Activated effector memory CD4-positive, alpha-beta T cell treated with Interleukin-2 at 50 U/mL for 16 hours (primary cell): ENCODE measurements at places on chromosomes 6 and 20.

- no peak for DNase-seq
These were observed 61.4 kb downstream of the PHF20 start for GRCh38 chr20:35833241-35833640.

DNA sequence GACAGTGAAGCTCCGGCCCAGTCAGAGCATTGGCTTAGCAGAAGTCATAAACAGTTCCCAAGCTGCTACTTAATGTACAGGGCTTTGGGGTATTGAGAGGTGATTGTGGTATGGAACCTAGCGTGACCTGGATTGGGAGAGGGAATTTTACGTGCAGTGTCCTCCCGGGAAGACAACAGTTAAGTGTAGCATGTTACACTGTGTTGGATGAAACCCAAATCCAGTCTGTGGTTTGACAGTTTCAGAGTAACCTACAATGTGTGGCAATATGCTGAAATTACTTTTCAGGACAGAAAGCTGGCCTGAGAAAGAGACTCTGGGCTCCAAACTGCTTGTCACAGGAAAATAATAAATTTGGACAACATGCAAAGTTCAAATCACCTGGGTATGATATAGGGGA, 28.1 kb upstream of the RALGAPA2 start:
- DNase-seq, result no peak

DNA sequence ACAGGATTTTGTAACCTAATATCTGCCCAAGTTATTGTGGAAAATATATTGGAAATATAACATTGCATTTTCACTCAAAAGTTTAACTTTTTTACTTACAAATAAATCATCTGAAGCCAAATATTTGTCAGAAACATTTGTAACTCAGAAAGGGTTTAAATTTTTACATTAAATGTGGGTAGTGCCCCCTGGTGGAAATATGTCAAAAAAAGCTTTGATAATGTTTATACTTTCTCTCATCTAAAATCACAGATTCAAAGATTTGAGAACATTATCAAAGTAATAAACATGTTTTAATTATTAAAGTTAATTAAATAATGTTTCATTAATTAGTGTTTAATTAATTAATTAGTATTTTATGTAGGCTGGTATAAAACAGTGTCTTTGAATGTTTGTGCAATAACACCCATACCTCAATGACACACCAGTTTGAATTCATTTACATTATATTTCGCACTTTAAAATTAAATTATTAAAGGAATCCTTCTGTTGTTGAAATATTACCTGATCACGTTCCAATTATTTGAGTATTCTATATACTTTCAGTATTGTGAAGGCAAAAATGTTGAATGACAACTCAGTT, 320.1 kb upstream of the FKBP1C start:
- no peak for DNase-seq

DNA sequence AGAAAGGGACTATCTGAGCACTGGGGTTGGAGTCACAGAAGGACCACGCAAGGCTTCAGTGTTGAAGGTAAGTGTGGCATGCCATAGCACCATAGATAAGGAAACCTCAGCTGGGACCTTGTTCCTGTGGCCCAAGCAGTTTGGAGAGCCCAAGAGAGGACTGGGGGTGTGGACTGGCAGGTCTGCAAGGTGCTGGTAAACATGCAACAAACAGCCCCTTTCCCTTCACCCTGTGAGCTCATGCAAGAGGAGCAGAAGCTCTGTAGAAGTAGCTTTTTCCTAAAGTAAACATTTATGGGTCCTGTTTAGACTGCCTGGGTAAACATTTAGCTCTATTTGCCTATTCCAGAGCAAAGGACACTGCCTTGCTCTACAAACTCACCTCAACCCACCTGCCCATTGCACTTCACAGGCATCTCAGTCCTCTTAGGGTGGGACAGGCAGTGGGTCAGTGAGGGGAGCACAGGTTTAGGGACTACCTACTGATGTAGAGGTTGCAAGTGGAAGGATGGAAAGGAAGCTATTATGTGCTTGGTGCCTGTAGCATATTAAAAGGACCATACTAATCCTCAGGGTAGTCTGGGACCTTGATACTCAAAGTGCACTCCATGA, 12.0 kb downstream of the ZSCAN31 start:
- no peak for DNase-seq

GRCh38 chr6:72740135-72740534, 118.3 kb downstream of the KCNQ5 start:
- no peak for DNase-seq

DNA sequence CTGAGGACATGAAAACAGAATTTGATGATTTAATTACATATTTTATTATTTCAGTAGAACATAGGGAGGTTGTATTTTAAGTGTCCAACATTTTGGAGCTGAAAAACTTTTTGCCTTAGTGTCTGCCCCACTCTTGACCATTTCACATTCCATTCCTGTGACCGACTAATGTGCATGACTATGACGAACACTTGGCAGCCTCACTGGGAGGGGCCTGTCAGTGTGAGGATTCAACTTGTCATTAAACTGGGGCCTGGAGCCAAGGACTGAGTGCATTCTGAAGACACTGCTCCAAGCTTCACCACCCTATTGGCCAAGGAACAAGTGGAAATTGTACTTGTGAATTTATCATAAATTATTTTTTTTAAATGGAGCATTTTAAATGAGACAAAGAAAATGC, 661.3 kb downstream of the BCKDHB start:
- no peak for DNase-seq

- no peak for DNase-seq
These were observed 52.4 kb upstream of the LYRM2 start for GRCh38 chr6:89690944-89691324.

DNA sequence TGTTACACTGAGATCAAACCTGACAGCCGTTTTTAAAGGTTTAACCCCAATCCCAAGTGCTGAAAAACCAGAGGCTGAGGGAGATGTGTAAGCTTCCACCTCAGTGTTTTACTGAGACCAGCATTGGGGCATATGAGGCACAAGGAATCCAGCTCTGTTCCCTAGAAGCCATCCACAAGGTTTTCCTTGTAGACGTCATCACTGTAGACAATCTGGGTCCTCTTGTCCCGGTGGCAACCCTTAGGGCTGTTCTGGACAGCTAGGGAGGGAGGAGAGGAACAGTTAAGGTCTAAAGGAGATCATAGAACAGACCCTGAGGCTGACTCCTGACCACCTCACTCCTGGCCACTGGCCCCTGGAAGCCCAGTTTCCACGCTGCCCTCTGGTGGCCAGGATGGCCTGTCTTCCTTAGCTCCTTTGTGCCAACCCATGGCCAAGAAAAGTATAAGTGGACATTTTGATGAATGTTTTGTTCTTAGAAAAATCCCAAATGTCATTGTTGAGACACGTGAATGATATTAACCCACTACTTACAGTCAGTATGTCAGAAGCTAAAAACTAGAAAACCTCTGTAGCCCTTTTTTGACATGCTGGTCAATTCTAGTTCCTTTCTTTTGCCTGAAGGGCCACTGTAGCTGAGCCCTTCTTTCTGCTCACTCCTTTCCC, 6.4 kb downstream of the CFB start:
- DNase-seq, result no peak

GRCh38 chr20:35181731-35182130, 9.9 kb downstream of the PROCR start:
- no peak for DNase-seq

- no peak for DNase-seq
These were observed 5.5 kb downstream of the SIGLEC1 start for GRCh38 chr20:3706774-3707507.

- no peak for DNase-seq
These were observed 11.1 kb upstream of the SERINC1 start for GRCh38 chr6:122482750-122483080.

DNA sequence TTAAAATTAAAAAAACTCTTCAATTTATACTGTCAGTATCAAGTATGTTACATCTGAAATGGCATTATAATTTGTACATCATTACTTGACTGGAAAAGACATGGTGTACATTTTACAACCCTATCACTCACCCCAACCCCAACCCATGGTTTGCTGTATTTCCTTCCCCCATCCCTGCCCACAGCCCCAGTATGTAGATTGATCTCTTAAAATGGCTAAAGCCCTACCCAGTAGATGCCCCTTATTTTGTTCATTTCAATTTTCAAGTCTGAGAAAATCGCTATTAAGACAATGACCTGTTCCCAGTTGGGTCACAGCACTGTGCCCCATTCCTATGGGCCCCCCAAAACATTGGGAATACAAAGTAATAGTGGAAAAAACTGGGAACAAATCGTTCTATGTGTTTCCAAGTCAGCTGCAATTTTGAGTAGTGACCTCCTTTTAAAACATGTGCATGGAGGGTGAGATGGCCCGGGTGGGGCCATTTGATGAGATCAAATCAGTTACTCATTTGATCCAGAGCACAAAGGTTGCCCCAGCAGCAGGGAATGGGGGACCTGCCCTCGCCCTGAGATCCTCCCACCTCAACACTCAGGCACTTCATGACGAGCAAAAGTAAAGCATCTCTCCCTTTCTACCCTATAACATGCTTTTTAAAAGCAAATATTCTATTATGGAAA, 13.3 kb downstream of the EZR start:
- no peak for DNase-seq

GRCh38 chr6:51968265-51968664, 119.1 kb downstream of the PKHD1 start:
- no peak for DNase-seq

DNA sequence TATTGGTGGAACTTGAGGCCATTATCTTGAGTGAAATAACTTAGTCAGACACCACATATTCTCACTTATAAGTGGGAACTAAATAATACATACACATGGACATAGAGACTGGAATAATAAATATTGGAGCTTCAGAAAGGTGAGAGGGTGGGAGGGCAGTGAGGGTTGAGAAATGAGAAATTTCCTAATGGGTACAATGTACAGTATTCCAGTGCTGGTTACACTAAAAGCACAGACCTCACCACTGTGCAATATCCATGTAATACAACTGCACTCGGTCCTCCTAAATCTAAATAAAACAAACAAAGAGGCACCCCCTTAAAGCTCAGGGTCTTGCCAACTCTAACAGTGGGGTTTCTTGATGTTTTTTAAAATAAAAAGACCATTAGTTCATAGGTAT, 53.2 kb downstream of the IGF2R start:
- no peak for DNase-seq

DNA sequence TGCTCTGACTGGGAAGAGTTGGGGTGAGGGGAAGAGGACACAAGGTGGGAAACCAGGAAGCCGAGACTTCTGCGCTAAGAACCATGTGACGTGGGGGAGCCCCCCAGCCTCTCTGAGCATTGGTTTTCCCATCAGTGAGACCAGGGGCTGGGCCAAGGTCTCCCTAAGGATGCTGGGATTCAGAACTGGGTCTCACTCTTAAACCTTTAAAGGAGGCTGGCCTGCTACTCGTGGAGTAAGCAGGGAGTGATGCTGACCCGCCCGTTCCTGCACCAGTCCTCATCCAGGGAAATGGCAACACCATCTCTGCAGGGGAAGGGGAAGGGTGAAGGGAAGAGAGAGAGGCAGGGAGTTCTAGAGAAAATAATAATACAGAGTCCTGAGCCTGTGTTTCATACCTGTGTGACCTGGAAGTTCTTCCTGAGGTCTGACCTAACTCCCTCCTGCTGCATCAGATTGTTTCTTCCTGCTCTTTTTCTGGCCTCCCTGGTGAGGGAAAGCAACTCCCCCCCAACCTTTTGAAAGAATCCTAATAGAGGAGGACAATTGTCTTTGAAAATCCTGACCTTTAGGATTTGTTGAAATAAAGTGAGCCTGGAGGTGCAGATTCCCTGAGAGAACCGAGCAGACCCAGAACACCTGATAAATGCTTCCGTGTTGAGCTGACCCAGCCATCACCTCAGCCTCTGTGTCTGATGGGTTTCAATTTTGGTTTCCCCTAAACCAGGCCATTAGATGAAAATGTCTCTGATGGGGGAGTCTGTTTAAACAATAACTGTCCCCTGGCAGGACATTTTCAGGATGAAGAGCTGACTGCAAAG, 3.0 kb upstream of the GRM4 start:
- DNase-seq, result no peak
